ENCODE measurements at places on chromosomes 6 and 20.

GRCh38 chr6:137145421-137145820 lies 28.0 kb downstream of the IL22RA2 start:
- no peak for DNase-seq

DNA sequence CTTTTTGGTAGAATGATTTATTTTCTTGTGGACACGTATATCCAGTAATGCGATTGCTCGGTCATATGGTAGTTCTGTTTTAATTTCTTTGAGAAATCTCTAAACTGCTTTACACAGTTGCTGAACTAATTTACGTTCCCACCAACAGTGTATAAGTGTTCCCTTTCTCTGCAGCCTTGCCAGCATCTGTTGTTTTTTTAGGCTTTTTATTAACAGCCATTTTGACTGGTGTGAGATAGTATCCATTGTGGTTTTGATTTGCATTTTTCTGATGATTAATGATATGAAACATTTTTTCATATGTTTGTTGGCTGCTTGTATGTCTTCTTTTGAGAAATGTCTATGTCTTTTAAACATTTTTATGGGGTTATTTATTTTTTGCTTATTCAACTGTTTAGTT lies 196.7 kb downstream of the MOXD1 start:
- DNase-seq: no peak

GRCh38 chr20:25282034-25282781 lies 34.3 kb downstream of the PYGB start:
- no peak for DNase-seq

GRCh38 chr6:43986177-43986825 lies 141.0 kb downstream of the MRPL14 start:
- DNase-seq: no peak

DNA sequence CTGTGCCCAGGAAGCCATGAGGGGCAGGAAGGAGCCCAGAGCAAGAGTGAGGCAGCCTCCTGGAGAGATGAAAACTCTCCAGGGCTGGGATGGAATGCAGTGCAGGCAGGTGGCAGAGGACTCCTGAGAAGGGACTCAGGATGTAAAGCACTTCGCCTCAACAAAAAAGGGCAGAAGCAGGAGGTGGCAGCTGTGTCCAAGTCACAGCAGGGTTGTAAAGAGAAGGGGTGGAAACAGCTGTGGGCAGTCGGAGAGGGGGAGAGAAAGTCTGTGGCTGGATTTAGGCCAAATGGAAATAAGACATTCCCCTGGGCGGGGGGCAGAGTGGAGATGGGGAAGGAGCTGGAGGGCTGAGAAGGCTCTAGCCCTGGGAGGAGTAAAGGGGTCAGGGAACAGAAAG lies 34.9 kb downstream of the CYP21A2 start:
- DNase-seq: no peak

DNA sequence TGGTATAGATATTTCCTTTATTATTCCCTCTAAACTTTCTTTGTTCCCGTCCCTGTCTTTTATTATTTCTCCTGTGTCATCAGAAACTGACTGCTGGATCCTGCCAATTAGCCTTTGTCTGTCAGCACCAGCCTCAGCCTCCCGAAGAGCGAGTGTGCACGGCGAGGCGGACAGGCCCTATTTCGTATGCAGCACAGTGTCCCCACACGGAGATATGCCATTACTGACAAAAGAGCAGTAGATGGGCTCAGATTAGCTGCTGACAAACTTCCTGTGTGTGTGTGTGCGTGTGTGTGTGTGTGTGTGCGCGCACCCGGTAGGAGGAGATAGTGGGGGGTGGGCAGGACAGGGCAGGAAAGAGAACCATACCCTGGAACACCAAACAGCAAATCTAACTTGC lies 99.5 kb upstream of the ZFP64 start:
- no peak for DNase-seq

DNA sequence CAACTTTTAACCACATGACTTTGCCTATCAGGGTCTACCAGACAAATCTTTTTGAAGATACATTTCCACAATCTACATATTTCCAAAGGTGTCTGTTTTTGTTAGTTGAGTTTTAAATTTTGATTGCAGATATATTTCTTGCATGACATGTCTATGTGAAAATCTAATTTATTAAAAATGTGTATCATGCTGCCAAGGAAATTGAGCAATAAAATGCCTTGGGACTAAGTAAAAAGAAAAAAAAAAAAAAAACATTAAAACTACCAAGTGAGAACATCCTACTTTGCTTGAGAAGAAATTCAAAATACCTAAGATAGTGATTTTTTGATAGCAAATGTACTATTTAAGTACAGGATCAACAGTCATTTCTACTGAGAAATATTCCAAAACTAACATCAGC lies 17.7 kb downstream of the SLC17A5 start:
- no peak for DNase-seq

DNA sequence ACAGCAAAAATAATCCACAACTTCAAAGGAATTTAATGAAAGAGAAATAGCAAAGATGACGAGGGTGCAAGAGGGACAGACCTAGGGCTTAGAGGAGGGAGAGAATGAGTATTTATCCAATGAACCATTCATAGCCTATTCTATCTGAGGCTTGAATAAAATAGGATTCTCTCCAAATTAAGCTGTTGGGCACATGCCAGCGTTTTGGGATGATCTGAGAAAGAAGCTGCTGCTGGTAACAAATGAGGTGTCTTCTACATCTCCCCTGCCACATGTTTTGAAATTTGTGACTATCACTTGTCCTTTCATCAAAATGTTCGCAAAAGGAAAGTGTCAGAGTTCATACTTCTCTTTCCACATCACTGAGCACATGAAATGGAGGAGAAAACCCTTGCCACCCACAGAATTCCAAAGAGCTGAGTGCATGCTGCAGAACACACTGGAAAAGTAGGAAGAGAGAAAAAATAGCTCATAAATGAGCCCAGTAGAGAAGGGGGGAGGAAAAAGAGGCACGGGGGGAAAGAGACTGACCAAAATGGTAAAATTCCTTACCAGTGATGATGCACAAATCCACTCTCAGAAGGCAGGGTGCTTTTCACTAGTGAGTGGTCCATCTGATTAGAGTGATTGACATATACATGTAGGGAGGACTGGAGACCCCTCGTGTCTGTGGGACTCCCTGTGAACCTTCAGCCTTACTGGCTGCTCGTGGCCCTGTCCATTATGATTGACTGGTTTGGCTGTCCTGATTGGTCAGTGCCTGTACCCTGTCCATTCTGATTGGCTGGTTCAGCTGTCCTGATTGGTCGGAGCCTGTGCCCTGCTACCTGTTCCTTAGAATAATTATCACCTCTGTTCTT lies 180.5 kb downstream of the OGFRL1 start:
- peak; percentile 94 for DNase-seq

DNA sequence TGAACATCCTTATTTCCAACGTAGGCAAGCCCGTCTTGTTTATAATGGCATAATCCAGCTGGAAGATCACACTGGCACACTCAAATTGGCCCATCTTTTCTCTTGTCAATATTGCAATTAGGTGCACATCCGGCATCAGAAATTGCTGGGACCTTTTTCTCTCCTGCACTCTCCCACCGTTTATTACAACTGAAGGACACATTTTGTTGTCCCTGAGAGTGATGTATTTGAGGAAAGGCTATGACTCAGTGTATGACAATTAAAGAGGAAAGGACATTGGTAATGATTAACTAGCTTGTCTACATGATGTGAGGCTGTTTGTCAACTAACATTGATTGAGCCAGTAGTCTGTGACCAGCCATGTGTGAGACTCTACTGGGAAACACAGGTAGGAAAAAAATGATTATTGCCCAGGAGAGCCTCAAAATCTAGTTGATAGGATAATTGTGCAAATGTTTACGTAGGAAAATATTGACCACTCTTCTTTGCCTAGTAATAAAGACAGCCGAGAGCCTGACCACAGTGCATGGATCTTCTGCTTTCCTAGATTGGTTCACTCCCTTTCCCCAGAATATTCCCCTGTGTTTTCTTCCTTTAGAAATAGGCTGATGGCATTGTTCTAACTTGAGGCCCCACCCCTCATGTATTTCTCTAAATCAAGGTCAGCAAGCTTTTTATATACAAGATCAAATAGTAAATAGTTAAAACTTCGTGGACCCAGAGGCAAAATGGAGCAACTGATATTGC lies 230.0 kb upstream of the BTBD3 start:
- no peak for DNase-seq

DNA sequence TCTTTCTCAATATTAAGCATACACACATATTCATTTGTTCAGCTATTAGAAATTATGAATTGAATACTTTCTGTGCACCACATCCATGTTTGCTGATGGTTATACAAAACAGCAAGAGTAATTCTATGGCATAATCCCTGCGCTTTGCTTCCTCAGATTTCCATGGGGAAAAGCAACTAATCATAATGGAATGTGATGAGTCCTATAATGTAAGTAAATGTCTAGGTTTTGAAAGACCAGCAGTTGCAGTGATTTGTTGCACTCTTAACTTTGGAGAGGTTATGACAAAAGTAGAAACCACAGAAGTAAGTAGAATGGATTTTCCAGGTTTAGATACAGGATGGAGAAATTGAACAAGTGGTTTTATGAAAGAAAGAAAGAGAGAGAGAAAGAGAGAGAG lies 652.1 kb downstream of the CBLN4 start:
- DNase-seq: no peak

DNA sequence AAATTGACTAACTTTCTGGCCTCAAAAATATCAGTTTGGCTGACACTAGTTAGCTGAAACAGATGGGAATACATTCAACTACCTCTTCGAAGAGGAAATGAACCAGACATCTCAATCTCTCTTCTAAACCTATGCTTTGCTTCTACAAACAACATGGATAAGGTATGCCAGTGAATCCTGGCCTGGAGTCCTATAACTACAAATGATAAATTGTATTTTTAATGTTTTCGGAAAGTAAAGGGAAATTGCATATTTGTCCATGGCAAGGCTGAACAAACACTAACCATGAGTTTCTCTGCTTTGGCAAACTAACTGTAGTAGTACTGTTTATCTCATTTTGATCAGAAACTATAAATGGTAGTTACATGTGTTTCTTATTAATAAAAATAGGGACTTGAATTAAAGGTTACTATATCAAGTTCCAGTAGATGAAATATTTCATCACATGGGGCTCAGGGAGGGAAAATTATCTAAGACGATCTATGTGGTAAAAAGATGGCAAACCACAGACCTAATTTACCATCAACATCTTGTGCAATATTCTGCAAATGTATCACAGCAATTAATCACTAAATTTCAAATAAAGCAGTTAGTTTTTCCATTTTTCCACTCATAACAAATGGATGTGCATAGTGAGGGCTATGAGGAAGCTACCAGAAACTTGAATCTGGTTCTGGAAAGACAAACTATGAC lies 76.8 kb downstream of the COL12A1 start:
- no peak for DNase-seq

DNA sequence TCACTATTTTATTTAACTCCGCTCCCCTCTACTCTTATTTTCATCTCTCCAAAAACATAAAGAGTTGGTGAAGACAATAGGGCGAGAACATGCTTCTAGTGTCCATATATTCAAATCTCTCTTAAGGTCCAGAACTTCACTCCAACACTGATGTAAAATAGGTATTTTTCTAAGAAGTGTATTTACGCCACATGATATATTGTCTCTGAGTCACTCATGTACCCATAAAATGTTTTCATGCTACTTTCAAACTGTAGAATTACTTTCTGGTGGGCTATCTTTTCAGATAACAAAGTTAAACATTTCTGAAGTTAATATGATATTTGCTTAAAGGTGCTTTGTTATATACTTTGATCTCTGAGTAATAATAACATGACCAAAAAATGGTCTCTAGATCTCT lies 124.1 kb upstream of the IFNGR1 start:
- no peak for DNase-seq

DNA sequence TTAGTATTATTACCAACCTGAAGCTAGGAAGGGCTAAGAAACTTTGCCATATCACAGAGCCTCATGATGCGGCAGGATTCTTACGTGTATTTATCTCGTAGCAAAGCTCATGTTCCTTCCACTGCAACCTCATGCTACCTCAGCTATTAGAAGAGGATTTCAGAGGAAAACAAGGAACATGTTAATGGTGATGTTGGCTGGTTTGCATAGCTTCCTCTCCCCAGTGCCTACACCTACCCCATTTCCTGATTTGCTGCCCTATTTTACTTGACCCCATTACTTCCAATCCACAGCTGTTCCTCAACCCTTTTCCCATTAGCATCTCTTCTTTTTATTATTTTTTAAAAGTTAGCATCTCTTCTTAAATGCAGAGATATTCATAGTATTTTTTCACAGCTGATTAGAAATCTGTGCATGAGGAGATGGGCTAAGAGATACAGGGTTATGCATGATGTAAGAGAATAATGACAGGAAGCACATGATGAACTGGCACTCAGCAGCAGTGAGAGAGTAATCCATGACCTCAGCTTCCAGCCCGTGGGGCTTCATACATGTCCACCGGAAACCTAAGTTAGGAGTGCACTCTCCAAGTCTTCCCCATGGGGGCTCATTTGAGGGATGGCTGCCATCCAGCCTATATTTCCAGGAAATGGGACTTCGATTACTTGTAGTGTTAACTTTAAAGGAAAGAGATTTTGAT lies 106.1 kb upstream of the ASF1A start:
- DNase-seq: no peak

DNA sequence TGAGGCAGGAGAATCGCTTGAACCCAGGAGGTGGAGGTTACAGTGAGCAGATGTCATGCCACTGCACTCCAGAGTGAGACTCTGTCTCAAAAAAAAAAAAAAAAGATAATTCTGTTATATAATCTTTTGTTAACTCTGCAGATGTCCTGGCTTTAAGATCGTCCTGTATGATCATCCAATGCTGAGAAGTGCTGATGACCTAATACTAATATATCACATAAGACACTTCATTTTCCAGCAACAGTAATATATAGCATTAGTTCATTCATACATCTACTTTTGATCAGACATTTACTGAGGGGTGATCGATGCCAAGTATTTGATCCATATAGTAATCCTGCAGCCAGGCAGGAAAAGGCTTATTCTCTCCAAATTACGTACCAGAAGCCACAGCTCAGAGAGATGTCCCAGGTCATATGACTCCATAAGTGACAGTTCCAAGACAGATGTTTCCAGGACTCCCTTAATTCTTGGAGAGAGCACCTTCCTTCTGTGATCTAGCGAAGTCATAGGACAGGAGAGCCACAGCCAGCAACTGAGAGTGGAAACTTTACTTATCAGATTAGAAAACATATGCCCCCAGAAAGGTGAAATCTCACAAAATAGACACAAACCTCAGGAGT lies 60.7 kb downstream of the SHLD1 start:
- DNase-seq: no peak

DNA sequence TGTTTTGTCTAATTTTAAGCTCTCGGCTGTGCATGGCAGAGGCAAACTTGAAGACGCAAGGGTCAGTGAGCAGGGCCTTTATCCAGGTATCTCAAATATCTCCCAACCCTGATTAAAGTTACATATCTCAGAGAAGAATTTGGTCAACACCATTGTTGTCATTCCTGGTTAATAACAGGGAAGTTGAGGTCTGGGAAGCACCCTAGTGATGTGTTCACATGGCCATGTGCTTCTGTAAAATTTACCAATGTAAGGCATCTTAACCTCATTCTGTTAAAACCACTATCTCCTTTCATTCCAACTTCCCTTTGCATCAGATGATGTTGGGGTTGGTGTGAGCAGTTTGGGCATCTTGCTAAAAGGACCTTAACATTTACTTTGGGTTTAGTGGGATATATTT lies 4.0 kb upstream of the FAM110A start:
- DNase-seq: no peak
